ENCODE measurements at places on chromosomes 6 and 20.

- no peak for DNase-seq
These were observed 60.6 kb upstream of the NCOA3 start for GRCh38 chr20:47440857-47441773.

- DNase-seq = no peak
These were observed 435 bp upstream of the ZNF322 start for GRCh38 chr6:26660000-26660361.

- peak; percentile 10 for DNase-seq
These were observed 27.0 kb downstream of the TRIM27 start for GRCh38 chr6:28896505-28897368.

DNA sequence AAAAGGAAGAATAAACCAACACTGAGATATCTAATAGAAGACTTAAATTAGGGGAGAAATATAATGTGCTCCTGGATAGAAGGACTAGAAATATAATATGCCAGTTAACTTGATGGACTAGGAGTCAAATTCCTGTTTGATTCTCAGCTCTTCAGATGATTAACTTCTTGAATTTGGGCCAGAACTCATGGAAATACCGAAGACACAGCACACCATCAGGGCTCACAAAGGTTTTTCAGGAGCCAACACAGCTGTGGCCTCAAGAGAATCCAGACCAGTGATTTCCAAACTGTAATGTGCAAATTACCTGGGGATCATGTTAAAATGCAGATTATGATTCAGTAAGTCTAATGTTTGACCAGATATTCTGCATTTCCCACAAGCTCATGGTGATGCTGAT, 33.8 kb upstream of the LRRC1 start:
- no peak for DNase-seq

DNA sequence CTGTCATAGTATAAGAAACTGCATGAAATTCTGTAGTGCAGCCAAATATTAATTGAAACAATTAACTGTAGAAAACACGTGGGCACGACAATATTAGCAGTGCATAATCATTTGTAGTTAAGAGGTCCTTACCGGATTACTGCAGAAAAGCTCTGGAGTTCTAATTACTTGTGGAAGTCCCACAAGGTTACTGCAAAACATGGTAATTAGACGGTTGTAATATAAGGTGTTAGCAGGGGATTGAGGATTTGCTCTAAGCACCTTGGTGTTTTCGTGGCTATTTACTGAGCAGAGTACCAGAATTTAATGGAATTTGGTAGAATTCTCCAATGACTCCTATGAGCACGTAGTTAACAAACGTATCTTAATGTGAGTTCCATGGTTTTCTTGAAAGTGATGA, 473.6 kb upstream of the AGPAT4 start:
- DNase-seq = no peak

DNA sequence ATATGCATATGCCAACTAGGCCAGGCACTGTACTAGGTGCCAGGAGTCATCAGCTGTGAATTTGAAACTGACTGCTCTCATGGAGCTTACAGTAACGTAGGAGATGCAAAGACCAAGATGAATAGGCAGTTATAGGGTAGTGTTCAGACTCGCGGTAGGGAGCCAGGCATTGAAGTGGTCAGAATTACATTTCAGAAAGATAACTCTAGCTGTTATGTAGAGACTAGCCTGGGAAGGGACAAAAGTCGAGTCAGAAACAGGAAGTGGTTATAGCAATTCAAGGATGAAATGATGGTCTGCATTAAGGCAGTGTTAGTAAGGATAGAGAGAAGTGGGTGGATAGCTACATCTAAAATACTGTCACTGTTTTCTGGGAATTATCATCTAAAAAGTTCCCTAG, 56.6 kb downstream of the PCMT1 start:
- no peak for DNase-seq

DNA sequence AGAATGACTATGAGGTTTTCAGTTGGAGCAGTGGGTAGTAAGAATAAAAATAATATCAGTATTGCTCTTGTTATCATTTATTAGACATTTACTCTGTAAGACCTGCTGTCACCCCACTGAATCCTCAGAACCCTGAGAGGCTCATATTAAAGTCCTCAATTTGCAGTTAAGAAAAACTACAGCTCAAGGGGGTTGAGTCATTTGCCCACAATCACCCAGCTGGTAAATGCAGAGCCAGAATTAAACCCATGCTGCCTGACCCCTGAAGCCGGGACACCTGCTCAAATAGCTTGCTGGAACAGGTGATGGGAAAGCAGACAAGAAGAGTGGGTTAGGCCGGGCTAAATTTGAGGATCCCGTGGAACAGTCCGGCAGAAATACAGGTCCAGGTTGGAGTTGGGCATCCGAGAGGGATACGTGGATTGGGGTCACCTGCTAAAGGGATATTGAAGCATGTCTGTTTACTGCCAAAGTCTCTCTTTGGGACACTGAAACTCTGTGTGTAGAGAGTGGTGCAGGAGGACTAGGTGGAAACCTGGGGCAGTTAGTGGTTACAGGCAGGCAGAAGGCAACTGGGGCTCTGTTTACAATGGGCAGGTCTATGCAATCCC, 344.1 kb downstream of the CDC5L start:
- DNase-seq = no peak

DNA sequence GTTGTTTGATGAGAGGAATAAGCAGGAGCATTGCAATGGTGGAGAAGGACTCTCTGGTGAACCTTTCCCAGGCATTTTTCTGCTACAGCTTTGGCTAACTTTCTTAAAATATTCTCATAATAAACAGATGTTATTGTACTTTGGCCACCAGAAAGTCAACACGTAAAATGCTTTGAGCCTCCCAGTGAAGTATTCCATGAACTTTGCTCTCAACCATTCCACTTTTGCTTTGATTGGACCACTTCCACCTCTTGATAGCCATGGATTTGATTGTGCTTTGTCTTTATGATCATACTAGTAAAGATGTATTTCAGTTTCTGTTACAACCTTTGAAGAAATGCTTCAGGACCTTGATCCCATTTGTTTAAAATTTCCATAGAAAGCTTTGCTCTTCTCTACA, 241.1 kb downstream of the TENT5A start:
- DNase-seq = no peak

GRCh38 chr20:1825938-1826445, 69.2 kb upstream of the SIRPA start:
- no peak for DNase-seq

DNA sequence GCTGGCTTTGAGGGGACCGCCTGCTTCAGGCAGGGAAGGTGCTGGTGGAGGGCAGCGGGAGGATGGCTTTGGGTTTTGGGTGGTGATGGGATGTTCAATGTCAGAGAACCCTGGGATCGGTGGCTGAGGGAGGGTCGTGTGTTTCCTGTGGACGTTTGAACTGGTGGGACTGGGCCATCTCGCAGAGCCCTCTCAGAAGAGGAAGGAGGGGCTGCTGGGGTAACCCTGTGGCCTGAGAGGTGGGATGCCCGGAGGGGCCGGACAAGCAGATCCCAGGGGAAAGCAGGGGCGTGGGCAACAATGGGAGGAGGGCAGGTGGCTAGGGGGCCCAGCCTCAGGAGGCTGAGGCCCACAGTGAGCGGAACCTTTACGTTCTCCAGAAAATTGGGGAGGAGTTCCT, 34.9 kb downstream of the PYGB start:
- no peak for DNase-seq

DNA sequence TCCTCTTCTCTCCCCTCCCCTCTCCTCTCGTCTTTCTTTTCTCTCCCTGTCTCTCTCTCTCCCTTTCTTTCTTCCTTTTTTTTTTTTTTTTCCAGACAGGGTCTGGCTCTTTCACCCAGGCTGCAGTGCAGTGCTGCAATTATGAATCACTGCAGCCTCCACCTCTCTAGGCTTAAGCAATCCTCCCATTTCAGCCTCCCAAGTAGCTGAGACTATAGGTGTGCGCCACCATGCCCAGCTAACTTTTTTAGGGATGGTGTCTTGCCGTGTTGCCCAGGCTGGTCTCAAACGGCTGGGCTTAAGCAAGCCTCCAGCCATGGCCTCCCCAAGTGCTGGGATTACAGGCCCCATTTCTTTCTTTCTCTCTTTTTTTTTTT, 59.9 kb upstream of the NCOA3 start:
- DNase-seq = no peak

DNA sequence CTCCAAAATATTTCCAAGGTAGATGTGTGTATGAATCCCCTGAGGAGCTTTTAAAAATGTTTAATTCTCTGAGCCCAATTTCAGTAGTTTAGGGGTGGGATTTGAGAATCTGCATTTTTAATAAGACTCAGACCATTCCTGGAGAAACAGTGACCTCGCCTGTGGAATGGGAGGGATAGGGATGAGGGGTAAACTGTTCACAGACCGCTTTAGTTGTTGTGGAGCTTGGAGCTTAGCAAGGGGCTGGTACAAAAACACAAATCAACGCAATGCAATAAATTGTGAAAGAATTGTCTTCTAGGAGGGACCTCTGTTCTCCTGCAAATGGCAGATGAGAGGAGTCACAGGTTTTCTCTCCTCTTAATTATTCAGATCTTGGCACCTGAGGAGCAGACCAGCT, 239.3 kb upstream of the SULF2 start:
- DNase-seq = no peak

GRCh38 chr20:62063981-62064769, 1.5 kb downstream of the TAF4 start:
- DNase-seq = no peak

- no peak for DNase-seq
These were observed 281.7 kb upstream of the GJE1 start for GRCh38 chr6:141851063-141851462.

DNA sequence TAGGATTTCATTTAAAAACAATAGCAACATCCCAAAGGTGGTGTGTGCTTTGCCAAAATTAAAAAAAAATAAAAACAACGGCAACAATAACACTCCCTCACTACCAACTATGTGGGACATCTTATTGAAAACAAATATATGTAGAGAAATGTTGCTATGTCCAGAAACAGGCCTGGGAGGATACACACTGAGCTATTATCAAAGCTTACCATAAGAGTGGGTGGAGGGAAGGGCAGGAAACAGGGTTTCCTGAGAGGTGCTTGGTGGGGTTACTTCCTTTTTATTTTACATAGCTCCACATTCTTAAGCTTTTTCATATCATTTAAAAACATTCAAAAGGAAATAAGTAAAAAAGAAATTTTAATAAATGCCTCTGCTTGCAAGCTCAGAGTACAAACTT, 150.0 kb upstream of the RIPOR2 start:
- no peak for DNase-seq

DNA sequence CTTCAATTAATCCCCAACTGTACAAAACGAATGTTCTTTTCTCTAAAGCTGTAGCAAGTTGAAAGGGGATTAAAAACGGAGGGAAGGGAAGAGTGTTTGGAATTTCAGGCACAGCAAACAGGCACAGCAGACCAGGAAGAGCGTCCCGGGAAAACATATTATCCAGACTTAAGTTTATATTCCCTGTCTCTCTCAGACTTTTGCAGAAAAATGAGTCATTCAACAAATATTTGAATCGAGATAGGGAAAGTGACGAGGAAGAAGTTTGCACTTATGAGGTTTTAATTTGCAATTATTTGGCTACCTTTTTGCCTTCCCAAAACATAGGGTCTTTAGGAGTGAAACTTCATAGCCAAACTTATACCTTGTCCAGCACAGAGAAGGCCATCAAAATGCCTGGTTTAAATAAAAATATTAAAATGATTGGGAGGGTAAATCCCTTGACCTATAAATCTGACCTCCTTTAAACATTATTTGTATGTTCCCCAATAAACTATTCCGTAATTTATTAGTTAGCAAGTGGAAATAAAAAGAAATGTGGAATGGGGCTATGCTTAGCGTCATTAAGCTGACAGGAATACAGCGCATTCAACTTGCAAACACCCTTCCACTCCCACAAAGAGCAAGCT, 16.0 kb downstream of the HFE start:
- DNase-seq = no peak

- DNase-seq = no peak
These were observed 40.0 kb upstream of the OPN5 start for GRCh38 chr6:47741807-47742206.

GRCh38 chr6:169236988-169237387, 16.7 kb downstream of the THBS2 start:
- no peak for DNase-seq

DNA sequence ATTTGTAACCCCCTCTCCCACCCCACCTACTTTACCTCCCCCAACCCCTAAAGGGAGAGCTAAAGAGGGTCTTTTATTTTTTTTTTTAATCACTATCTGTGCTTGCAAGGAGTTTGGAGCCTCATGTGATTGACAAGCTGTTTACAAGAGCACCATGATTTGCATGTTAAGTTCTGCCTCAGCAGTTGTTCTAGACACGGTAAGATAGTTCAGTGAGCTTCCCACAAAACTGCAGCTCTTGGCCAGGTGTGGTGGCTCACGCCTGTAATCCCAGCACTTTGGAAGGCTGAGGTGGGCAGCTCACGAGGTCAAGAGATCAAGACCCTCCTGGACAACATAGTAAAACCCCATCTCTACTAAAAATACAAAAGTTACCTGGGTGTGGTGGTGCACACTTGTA, 5.0 kb upstream of the PXDC1 start:
- no peak for DNase-seq

DNA sequence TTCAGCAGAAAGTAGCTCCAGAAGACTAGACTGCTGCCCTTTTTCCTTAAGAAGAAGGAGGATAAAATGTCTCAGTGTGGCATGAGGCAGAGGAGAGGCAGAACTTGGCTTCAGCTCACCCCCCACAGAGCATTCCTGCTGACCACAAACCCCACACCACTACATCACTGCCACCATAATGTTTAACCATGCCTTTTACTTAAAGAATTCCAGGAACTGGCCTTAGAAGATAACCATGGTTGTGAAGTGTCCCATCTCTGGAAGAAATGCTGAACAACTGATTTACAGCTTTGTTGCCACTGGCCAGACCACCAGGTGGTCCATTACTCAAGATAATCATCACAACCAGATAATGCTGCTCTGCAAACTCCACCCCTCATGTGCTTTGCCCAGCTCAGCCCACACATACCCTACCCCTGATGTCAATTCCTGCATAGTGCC, 154.1 kb downstream of the CD24 start:
- DNase-seq = no peak

DNA sequence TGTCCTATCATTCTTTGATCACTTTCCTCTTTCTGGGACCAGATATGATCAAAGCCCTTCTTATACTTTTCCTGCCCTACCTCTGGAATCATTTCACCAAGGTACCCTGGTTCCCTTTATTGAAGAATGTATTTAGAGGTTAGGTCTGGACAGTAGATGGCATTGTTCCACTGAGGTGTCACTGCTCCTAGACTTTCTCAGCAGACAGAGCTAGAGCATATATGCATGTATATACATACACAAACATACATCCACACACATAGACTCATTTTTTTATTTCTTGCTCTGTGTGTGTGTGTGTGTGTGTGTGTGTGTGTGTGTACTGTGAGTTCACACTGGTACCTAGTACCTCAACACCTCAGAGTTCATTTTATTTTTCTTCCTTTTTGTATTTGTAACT, 40.9 kb downstream of the PTPRA start:
- no peak for DNase-seq
